Suprapubic skin (tissue), 4 donors: ENCODE measurements at places on chromosomes 11 and 22.

- DNase-seq = no peak
Observed at GRCh38 chr11:11449327-11449726, 96.3 kb upstream of the CSNK2A3 start.

GRCh38 chr11:35682230-35683173, 19.9 kb downstream of the TRIM44 start:
- no peak for DNase-seq

DNA sequence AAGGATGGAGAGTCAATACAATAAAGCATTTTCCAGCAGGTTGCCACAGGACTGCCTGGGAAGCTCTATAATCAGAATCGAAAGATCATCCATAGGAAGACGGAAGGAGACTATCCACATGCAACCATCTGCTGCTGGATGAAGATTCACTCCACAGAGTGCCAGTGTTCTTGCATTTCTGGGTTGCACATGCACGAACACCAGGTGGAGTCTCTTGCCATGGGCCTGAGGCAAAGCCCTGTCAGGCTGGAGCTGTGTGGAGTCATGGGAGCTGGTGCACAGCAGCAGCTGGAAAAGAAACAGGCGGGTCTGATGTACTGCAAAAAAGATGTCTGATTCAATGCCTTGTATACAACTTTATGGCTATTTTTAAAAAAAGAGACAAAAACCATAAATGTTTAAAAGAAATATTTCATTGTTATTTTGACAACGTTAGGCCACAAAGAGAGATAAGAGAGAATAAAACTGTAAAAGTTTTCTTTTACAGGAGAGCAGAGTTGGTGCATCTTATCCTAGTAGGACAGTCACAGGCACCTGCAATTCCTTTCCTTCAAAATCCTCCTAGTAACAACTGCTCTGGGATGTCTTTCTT, 12.9 kb upstream of the FAT3 start:
- no peak for DNase-seq

- no peak for DNase-seq
Observed at GRCh38 chr11:96459751-96460150, 69.9 kb downstream of the JRKL start.
